ENCODE measurements at places on chromosomes 7 and 10.

DNA sequence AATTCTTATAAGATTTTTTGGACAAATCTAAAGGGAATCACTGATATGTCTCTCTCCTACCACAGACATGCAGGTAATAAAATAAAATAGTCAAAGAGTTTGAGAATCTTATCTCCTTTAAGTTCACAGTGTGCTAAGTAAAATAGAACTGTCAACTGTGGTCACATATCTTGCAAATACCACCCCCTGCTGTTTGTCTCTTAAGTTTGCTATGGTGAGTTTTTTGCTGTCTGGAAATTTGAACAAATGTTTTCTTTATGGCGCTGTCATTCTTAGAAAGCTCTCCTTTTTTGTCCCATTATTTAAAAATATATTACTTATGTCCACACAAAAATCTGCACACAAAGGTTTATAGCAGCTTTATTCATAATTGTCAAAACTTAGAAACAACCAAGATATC is 19.6 kb downstream of the GIMAP5 start:
- DNase-seq = no peak

- DNase-seq = no peak
These were observed 98.6 kb upstream of the BTBD16 start for GRCh38 chr10:122172361-122173008.

- DNase-seq = no peak
These were observed 122.5 kb downstream of the PTPN20 start for GRCh38 chr10:47033541-47034270.

DNA sequence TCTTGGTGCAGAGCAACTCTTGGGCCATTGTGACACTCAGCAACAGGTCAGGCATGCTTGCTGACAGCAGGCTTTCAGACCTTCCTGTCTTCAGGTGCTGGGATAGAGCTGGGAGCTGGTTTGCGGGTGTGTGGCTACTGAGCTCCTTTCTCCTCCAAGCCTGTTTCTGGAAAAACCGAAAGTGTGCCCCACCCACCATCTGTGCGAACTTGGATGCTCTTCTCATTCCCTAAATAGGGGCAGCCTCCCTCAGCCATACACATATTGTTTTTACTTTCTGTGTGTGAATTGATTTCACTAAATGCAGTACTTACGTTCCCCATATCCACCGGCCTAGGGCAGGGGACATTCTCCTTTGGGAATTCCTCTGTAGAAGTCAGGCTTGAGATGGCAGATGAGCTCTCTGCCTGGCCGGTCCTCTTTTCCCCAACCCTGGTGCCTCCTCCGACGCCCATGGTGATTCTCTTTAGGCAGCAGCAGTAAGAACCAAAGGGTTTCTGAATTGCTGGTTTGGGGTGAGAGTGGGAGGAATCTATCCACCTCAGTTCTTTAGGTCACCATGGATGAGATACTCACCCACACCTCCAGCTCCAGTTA is 6.3 kb upstream of the NEUROG3 start:
- no peak for DNase-seq

DNA sequence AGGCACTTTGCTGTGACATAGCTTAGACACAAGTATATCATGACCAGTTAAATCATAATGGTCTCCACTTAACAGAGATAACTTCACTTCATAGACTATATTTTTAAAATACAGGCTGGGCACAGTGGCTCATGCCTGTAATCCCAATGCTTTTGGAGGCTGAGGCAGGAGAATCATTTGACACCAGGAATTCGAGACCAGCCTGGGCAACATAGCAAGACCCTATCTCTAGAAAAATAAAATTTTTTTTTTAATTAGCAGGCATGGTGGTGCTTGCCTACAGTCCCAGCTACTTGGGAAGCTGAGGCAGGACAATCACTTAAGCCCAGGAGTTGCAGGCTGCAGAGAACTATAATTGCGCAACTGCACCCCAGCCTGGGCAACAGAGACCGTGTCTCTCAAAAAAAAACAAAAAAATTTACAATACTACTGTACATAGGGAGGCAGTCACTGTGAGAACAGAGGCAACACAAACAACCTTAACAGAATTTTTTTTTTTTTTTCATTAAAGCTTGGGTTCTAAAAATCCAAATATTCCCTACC is 105.1 kb downstream of the USP6NL start:
- no peak for DNase-seq

GRCh38 chr7:45143616-45144015 is 14.0 kb upstream of the RAMP3 start:
- no peak for DNase-seq

- DNase-seq = no peak
These were observed 55.2 kb downstream of the TACC2 start for GRCh38 chr10:122044045-122044661.

DNA sequence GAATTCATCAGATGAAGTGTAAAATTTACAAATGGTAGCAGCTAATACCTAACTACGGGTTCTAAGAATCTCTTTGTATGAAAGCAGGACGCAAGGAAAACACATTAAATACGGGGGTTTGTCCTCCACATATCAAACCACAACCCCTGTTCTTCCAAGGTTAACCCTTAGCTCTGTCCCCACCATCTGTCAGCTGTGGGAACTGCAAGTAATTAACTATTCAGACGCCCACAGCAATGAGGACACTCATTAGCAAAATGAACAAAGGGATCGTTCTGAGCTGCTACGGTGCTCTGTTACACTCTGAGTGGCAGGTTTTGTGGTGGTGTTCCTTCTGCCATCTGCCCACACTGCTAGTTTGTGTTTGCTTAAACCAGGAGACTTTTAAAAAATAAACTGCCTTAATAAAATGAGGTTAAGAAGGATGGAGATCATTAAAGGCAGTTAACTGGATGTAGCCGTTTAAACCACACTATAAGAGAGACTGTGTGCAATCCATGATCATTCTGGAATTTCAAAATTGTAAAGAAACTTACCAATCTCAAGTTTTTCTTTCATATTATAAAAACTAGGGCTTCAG is 51.4 kb downstream of the C10orf67 start:
- no peak for DNase-seq

- no peak for DNase-seq
These were observed 13.3 kb downstream of the CCAR1 start for GRCh38 chr10:68734349-68734748.

GRCh38 chr7:15620491-15621185 is 58.8 kb upstream of the AGMO start:
- DNase-seq = no peak

- no peak for DNase-seq
These were observed 48.3 kb upstream of the CHCHD3 start for GRCh38 chr7:133130166-133130565.

GRCh38 chr10:125160856-125161706 is 718 bp upstream of the CTBP2 start:
- no peak for DNase-seq

GRCh38 chr7:26704786-26705185 is 159.6 kb downstream of the SKAP2 start:
- no peak for DNase-seq

All from T-helper 1 cell (primary cell).